ENCODE measurements at places on chromosomes 2 and 18. TPM values are rescaled to one million over a fixed set of nuclear protein-coding genes. Genes with fewer than 3 reads are reported as not detected.

Gene RFTN2
- total RNA-seq, result 3.6 TPM

Gene LINC00305
- not detected for total RNA-seq

Gene EVX2
- not detected for total RNA-seq

Gene SLC40A1
- total RNA-seq, result 73.1 TPM

Gene RAMP1
- 2.6 TPM for total RNA-seq

Gene SP5
- total RNA-seq, result not detected

Gene ZNF512
- total RNA-seq, result 42.0 TPM

Gene RGPD4
- not detected for total RNA-seq

Gene PFN4
- total RNA-seq, result 0.44 TPM

Gene TTR
- total RNA-seq, result not detected

Gene GKN1
- not detected for total RNA-seq

Gene GCFC2
- total RNA-seq, result 19.1 TPM

Gene NCKAP5
- 3.5 TPM for total RNA-seq

Gene TUBA4B
- total RNA-seq, result not detected

Gene NOSTRIN
- total RNA-seq, result 0.33 TPM

Gene HOXD3
- 0.29 TPM for total RNA-seq

Gene CCDC141
- 0.29 TPM for total RNA-seq

Gene NT5DC4
- total RNA-seq, result not detected

Gene KHK
- 0.50 TPM for total RNA-seq

Gene GATA6
- 5.7 TPM for total RNA-seq

Gene SULT1C2
- 0.44 TPM for total RNA-seq

Gene ANKRD30B
- total RNA-seq, result 0.50 TPM

Gene MYO7B
- not detected for total RNA-seq

Gene FAM110C
- not detected for total RNA-seq

Gene MAP4K4
- 206 TPM for total RNA-seq

Gene CPS1
- 20.9 TPM for total RNA-seq

Gene MAPK4
- total RNA-seq, result not detected

Gene CFAP221
- total RNA-seq, result not detected

Gene ABCB6
- 57.1 TPM for total RNA-seq

Gene ABCG8
- total RNA-seq, result not detected

Gene IKZF2
- 15.6 TPM for total RNA-seq

Gene CNRIP1
- 28.1 TPM for total RNA-seq

Gene RESP18
- total RNA-seq, result not detected

Gene SERPINB10
- not detected for total RNA-seq

Gene FEV
- under 0.01 TPM for total RNA-seq

Gene SPHKAP
- under 0.01 TPM for total RNA-seq

Gene UGT1A1
- not detected for total RNA-seq

Gene LAMA1
- total RNA-seq, result 3.6 TPM

Gene PSMA8
- not detected for total RNA-seq

Gene CD302
- total RNA-seq, result 9.8 TPM

Gene SCYGR3
- not detected for total RNA-seq
